ENCODE measurements at places on chromosomes 6 and 20.

- DNase-seq: peak; percentile 19
Measured at GRCh38 chr6:25866011-25866410, 8.0 kb downstream of the SLC17A3 start.

DNA sequence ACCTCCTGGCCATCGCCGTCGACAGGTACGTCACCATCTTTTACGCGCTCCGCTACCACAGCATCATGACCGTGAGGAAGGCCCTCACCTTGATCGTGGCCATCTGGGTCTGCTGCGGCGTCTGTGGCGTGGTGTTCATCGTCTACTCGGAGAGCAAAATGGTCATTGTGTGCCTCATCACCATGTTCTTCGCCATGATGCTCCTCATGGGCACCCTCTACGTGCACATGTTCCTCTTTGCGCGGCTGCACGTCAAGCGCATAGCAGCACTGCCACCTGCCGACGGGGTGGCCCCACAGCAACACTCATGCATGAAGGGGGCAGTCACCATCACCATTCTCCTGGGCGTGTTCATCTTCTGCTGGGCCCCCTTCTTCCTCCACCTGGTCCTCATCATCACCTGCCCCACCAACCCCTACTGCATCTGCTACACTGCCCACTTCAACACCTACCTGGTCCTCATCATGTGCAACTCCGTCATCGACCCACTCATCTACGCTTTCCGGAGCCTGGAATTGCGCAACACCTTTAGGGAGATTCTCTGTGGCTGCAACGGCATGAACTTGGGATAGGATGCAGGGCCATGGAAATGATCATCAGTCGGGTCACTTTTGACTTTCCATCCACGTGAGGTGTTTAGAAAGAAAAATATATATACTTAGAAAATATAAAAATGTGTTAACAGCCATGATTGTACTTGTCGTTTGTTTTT, 868 bp downstream of the MC3R start:
- no peak for DNase-seq

- DNase-seq: no peak
Measured at GRCh38 chr6:147909640-147910039, 401.1 kb downstream of the SAMD5 start.

- no peak for DNase-seq
Measured at GRCh38 chr6:123089226-123089625, 93.2 kb downstream of the CLVS2 start.

DNA sequence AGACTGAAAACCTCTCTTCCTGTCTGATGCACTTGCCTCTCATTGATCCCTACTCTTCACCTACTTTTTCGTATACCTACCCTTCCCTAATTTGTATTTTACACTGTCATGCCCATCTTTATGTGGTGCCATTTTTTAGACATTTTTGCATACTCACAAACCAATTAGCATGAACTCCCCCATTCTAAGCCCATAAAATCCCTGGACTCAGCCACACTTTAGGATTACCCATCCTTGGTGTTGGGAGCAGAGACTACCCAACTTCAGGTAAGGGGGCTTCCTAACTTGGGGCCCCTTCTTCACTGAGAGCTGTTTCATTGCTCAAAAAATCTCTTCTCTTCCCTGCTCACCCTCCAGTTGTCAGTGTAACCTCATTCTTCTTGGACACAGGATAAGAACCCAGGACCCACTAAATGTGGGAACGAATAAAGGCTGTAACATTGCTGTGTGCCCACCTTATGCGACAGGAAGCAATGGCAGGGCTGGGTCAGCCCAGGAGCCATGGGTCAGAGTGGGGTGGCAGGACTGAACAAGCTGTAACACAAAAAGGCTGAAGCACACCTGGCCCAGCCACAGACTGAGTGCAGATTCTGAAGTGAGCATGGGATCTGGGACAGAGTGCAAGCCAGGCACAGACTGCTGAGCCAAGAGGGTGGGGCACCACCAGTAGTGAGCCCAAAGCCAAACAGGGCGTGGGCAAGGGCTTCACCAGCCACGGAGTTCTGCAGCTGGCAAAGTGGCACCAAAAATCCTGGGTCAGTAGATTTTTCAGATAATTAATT, 789.1 kb upstream of the HS3ST5 start:
- no peak for DNase-seq

DNA sequence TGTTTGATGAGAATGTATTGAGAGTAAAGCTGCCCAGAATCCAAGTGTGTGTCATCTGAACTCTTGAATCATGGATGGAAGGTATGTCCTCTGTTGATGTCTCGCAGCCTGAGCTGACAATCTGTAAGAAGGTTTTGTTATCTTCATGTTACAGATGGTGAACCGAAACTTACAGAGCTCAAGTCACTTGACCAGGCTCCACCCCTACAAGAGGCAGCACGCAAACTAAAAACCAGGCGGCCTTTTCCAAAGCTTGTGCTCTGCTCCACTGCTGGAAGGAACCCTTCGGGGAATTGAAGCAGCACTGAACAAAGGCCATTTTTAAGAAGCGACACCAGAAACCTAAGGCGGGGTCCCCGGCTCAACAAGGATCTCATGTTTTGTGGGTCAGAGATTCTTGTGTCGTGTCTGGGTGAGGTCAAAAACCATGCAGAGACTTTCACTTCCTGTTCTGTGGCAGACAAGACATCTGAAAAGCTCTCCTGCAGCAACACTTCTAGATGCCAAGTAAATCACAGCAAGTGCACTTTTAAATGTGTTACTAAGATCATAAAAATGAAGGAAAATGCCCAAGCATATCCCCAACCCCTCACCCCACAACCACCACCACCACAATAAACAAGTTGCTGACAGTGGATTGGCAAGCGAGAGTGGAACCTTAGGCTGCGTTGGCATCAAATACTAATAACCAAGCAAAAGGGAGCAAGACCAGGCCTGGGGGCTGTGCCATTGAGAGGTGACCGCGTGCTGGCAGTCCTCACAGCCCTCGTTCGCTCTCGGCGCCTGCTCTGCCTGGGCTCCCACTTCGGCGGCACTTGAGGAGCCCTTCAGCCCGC, 27.3 kb downstream of the NQO2 start:
- DNase-seq: peak; percentile 55

DNA sequence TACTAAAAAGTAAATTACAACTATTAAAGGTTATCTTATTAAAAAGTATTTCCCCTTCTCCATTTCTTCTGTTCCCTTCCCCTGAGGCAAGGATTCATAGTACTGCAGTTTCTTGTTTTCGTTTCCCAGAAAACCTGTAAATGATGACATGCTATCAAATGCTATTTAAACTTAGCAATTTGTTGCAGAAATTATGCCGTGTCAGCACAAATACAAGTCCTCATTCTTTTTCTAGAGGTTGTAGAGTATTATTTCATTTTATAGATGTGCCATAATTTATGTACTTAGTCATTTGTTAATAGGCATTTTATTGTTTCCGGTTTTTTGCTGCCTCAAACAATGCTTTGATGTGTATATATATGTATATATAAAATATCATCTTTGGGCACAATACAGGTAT, 268.4 kb downstream of the PLCB1 start:
- DNase-seq: no peak

GRCh38 chr6:15773806-15774410, 111.1 kb upstream of the DTNBP1 start:
- no peak for DNase-seq

DNA sequence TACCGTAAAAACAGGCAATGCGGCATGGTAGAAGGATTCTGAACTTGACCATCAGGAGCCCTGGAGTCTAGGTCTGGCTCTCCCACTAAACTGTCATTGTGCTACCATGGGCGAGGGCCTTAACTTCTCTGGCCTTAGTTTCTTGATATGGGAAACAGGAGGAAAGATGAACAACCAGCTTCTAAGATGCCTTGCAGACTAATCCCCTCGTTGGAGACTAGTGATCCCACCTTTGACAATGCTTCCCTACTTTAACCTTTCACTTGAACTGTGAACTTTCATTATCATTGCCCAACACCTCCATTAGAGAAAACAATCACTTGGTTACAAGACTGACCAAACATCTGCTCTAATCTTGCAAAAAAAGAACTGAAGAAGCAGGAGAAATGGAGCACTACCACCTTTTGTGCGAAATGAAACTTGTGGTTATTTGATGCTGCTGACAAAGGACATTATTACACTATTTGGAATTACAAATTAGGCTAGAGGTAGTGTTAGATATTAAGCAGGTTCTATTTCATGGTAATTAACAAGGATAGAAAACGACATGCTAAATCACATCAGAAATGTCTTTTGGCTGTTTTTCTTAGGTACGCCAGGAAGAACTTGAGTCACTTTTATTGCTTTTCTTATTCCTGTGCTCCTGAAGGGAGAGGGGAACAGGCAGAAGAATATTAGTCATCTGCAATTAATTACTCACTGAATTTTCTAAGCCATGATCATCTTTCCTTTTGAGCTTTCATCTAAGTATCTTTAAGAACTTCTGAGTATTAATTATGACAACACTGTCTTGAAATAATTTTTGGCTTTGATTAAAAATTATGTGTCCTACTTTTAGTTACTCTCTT, 39.1 kb upstream of the ARHGAP18 start:
- DNase-seq: no peak

- DNase-seq: no peak
Measured at GRCh38 chr6:94736236-94736635, 841.1 kb upstream of the MANEA start.

GRCh38 chr20:44126445-44126844, 60.5 kb downstream of the JPH2 start:
- no peak for DNase-seq

DNA sequence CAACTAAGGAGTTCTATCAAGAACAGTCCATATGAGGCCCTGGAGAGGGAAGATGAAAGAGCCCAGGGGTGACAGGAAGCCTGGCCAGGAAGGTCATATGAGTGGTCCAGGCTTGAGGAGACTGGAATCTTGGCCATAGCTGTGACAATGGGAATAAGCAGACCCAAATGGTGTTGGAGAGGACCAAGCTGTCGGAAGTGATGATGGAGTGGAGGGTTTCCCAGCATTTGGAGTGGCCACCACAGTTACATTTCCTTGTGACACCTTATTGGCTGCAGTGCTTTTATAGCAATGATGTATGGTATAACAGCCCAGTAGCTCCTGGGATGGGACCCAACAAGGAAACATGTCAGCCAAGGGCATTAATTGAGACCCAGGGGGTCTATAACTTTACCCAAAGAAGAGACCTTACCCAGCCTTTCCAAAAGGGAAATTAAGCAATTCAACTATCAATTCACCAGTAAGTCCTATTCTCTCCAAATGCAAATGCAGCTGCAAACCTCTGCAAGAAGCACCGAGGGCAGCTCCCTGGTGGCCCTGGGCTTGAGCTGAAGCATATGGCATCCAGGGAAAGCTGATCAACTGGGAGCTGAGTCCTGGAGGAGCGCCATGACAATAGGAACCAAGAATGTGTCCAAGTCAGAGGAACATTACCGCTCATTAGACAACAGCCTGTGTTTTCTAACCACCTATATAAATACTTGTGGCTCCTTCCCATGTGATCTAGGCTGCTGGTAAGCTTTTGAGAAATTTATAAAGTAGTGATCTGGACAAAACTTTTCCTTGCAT, 219.4 kb downstream of the SOD2 start:
- DNase-seq: no peak

GRCh38 chr20:51365670-51366069, 176.8 kb downstream of the NFATC2 start:
- DNase-seq: no peak

Measured in activated T-helper 2 cell treated with anti-CD3 and anti-CD28 coated beads, Interferon-gamma antibody, Interleukin-2, Interleukin-4, amounts not matched to agents 10 μg/mL and 5 μg/mL and 100 μg/mL, durations not matched to agents 14 hours and 24 hours and 36 hours (primary cell).